ENCODE measurements at places on chromosomes 12 and 14. TPM values are rescaled to one million over a fixed set of nuclear protein-coding genes. Genes with fewer than 3 reads are reported as not detected.
A peak's percentile ranks its signal among the peaks of the same experiment; 100 is the strongest.

GRCh38 chr12:124595444-124595843, 28.0 kb upstream of the NCOR2 start:
- no peak overlapping the region for H3K27ac ChIP-seq
- H3K4me1 ChIP-seq, result no peaks in the 10 kb centered on the region
- no peak overlapping the region for H3K4me3 ChIP-seq

DNA sequence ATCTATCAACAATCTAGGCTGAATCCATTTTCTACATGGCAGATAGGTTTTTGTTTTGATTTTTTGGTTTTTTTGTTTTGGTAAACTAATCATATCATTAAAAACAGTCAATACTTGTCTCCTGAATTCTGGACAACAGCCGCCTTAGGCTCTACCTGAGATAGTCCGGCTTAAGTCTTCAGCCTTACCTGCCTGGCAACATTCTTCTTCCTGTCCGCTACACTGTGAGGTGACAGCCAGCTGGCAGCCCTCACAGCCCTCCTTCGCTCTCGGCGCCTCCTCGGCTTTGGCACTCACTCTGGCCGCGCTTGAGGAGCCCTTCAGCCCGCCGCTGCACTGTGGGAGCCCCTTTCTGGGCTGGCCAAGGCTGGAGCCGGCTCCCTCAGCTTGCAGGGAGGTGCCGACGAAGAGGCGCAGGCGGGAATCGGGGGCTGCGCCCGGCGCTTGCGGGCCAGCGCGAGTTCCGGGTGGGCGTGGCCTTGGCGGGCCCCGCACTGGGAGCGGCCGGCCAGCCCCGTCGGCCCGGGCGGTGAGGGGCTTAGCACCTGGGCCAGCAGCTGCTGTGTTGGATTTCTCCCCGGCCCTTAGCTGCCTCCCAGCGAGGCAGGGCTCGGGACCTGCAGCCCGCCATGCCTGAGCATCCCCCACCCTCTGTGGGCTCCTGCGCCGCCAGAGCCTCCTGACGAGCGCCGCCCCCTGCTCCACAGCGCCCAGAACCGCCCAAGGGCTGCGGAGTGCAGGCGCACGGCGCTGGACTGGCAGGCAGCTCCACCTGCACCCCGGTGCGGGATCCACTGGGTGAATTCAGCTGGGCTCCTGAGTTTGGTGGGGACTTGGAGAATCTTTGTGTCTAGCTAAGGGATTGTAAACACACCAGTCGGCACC, 49.0 kb downstream of the MDGA2 start:
- no peaks in the 10 kb centered on the region for H3K27me3 ChIP-seq
- no peak overlapping the region for H3K4me3 ChIP-seq
- no peaks in the 10 kb centered on the region for H3K4me1 ChIP-seq
- H3K36me3 ChIP-seq, result no peaks in the 10 kb centered on the region
- H3K27ac ChIP-seq, result no peak overlapping the region

DNA sequence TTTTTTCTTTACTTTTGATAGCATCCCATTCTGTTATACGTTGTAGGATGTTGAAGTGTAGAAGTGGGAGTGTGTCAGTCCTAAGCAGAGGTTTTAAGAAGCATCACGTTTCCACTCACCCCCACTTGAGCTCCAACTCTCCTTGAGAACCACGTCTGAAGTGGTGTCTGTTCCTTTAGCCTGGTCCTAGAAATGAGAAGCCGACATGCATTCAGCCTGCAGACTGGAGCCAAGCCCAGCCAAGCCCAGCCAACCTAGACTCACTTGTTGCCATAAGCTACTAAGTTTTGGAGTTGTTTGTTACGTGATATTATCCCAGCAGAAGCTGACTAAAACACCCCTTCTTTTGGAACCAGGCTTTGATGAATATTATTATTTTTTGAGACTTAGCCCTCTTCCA, 4.4 kb upstream of the ELK3 start:
- H3K4me3 ChIP-seq, result no peak overlapping the region
- DNase-seq, result no peak
- H3K36me3 ChIP-seq, result peaks cover 1% of the 10 kb centered on the region
- H3K4me1 ChIP-seq, result peaks cover 34% of the 10 kb centered on the region
- H3K27ac ChIP-seq, result no peak overlapping the region

- peak overlapping the region; percentile 98 for H3K4me3 ChIP-seq
- no peaks in the 10 kb centered on the region for H3K27me3 ChIP-seq
- peaks cover 74% of the 10 kb centered on the region for H3K4me1 ChIP-seq
- peak; percentile 65 for DNase-seq
Observed at GRCh38 chr12:53219292-53219955, 12.4 kb upstream of the ITGB7 start.

- no peaks in the 10 kb centered on the region for H3K27me3 ChIP-seq
- H3K36me3 ChIP-seq, result no peaks in the 10 kb centered on the region
- no peak overlapping the region for H3K4me3 ChIP-seq
- no peak for DNase-seq
- H3K27ac ChIP-seq, result peak overlapping the region; percentile 95
Observed at GRCh38 chr14:99524091-99524661, 43.0 kb downstream of the CCNK start.

- H3K36me3 ChIP-seq, result peaks cover 65% of the 10 kb centered on the region
- no peaks in the 10 kb centered on the region for H3K27me3 ChIP-seq
- peaks cover 11% of the 10 kb centered on the region for H3K4me1 ChIP-seq
- peak overlapping the region; percentile 54 for H3K27ac ChIP-seq
- no peak for DNase-seq
- no peak overlapping the region for H3K4me3 ChIP-seq
Observed at GRCh38 chr14:100118396-100119011, 40.9 kb downstream of the DEGS2 start.

Gene CYP27B1
- 1.9 TPM for total RNA-seq
